ENCODE measurements at places on chromosomes 16 and 17.
A peak's percentile ranks its signal among the peaks of the same experiment; 100 is the strongest.

DNA sequence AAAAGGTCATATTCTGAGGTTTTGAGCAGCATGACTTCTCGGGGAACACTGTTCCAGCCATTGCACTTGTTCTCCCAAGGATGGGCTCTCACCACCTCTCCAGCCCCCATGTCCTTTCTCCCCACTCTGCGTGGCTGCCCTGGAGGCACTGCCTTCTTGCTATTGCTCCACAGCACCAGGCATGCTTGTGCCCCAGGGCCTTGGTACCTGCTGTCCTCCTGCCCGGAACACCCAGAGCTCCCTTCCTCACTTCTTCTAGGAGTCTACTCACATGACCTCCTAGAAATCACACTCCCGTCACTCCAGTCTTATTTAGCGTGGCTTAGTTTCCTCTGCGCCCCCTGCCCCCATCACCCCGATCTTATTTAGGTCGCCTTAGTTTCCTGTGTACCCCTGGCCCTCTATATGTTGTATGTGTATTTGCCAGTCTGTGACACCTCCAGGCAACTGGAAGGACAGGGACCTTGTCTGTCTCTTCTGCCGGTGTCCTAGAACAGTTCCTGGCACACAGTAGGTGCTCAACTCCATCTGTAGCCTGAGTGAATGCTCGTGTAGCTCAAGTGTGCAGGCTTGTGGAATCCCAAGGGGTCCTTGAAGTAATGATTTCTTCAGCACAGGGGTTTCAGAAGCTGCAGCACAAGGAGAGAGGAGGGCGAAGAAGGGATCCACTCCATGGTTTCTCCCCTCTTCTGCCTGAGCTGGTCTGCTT is 208.6 kb upstream of the CIBAR2 start:
- DNase-seq: no peak

DNA sequence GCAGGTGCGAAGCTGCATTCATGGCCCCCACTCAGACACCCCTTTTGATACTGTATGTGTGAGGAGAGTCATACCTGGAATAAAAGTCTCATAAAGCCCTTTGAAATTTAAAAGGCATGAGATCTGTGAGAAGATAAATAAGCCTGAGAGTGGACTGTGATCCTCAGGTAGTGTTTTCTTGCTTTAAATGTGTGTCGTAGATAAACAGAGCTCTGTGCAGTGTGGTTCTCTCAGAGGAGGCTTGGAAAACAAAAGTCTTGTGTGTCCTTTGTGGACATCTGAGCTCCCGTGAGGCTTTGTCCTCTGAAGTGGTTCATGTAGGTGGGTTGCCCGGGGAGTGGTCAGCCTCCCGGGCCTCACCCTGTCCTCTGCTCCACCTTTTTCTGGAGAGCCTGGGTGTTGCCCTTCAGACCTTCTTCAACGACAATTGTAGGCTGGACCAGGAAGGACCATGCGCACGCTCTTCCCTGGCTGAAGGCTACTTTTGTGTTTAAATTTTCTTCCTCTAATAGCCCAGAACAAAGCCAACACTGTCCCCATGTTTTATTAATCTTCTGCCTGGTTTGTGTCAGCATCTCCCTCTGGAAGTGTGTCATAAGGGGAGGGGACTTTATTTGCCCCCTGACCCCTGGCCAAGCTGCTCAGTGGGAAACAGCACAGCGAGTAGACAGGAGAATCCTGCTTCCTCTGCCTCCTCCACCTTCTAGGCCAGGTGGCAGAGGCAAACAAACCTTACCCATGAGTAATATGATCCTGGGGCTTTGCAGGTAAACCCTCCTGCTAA is 151.2 kb downstream of the MSI2 start:
- DNase-seq: no peak

- peak; percentile 38 for DNase-seq
Observed at GRCh38 chr17:17313350-17313991, 10.3 kb downstream of the NT5M start.

GRCh38 chr16:1430759-1431496 is at the start of gene PERCC1:
TSS of gene PERCC1 (plus strand) at chr16:1431078. CDS start at chr16:1432594, 1,516 bp downstream.
- DNase-seq: no peak

- DNase-seq: no peak
Observed at GRCh38 chr17:18187821-18188761, 4.5 kb downstream of the ALKBH5 start.

- DNase-seq: no peak
Observed at GRCh38 chr16:29023279-29024277, 38.7 kb downstream of the LAT start.

DNA sequence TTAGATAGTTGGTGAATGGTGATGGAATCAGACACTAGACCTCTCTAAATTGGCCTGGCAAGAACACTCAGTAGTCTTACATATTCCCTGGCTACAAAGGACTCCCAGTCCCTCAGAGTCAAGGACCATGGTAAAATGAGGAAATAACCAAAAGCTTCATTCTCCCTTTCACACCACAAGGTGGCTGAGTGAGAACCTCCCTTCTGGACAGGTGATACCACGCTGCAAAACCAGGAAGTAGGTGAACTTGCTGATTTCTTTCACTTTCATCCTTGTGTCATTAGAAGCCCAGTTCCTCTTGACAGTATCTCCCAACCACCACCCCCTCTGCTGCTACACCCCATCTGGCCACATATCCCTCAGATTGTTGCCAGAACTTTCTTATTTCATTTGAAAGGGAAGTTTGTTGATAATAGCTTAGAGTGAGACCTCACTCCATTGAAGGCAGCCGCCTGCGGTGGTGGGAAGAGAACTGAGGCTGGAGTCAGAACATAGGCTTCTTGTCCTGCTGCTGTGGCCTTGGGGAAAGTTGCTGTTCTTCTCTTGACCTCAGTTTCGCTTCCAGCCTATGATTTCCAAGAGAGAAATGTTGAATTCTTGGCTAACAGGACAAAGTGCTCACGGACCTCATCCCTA is 290.6 kb upstream of the CCL2 start:
- DNase-seq: no peak

DNA sequence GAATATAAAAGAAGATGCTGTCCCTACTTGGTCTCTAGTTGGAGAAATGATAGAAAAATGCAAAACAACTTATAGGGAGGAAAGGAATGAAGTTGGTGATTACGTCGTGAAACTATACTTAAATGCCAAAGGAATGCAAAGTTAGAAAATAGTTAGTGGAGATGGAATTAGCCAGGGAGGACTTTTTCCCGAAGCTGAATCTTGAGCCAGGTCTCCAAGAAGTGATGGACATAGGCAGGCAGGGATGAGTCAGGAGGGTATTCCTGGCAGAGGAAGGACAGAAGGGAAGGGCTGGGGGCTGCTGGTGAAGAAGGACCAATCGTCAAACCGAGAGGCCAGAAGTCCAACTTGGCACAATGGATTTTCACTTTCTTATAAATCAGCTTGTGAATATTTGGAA is 1.8 kb downstream of the SNTB2 start:
- DNase-seq: no peak

DNA sequence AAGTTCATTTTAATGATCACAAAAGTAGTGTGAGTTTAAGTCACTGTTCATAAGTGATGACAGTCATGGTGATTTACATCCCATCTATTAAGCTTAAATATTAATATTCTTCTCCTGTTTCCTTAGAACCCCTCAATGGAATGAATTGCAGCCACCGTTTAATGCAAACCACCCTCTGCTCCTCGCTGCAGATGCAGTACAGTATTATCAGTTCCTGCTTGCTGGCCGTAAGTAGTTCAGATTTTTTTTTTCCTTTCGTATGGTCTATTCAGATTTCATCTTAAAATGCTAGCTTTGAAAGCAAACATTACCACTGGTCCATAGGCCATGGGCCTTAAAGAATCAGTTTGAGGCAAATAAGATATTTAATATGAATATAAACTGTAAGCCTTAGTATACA is 359.0 kb upstream of the TBX2 start:
- no peak for DNase-seq

DNA sequence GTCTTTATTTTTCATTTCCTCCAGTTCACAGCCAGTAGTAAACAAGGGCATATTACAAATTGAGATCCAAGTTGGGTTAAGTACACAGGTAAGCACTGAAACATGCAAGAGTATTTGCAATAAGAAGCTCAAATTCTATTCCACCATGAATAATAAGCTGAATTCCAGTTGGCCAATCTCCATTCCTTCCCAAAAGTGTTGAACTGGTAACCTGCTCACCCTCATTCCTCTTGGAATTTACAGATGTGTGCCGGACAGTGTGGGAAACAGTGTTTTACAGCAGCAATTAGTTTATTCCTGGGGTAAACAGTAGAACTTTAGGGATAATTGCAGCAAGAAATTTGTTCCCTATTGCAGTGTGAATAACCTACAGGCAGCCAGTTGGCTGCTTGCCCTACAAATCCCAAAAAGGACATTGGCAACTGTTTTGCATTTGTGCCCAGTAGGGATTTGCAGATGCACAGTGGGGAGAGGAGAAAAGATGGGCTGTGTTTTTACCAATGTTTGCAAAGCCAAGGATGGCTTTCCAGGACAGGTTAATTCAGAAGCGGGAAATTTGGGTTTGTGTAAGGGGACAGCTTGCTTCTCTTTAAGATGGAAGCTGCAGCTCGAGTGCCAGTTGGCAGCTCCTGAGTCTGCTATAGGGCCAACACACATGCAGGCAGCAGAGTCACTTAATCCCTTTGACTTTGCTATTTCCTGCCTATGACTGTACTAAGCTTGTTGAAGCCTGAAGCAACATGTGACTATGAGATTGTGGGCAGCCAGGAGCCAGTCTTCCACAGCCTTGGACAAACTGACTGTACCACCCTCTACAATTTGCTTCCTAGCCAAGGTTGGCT is 318.9 kb downstream of the MAP2K6 start:
- no peak for DNase-seq

DNA sequence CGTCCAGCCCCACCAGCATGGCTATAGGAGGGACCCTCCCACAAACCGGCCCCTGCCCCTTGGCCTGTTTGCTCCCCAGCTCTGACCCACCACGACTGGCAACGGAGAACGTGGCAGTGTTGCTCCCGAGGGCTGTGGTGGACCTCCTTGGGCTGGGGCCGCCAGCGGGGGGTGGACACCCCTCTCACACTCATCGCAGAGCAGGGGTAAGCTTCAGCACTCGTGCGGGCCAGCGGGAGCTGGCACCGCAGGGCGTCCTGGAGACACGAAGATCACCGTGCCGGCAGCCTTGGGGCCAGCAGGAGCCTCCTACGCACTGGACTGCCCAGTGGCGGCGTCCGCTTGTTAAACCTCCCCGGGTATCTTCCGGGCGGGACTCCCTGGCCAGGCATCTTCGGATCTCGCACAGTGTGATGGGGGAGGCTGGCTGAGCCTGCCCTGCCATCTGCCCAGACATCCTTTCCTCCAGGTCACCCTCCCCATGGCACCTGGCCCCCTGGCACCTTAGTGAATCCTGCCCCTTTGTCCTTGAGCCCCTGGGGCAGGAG is 53.5 kb downstream of the ABR start:
- DNase-seq: no peak

- no peak for DNase-seq
Observed at GRCh38 chr17:74569020-74570003, 2.0 kb upstream of the CD300H start.

- DNase-seq: no peak
Observed at GRCh38 chr17:38416840-38417209, 11.4 kb upstream of the ARHGAP23 start.

- DNase-seq: no peak
Observed at GRCh38 chr17:8556074-8556473, 74.5 kb downstream of the MYH10 start.

- peak; percentile 54 for DNase-seq
Observed at GRCh38 chr17:10729334-10730193, at the start of gene TMEM220. TSS of gene TMEM220 (minus strand) at chr17:10730023. CDS start at chr17:10729851, 172 bp downstream.
